NCI-H1417 treated with DMSO at 0.1 percent for 48 hours (cell line): ENCODE measurements at places on chromosomes 3 and 15.

DNA sequence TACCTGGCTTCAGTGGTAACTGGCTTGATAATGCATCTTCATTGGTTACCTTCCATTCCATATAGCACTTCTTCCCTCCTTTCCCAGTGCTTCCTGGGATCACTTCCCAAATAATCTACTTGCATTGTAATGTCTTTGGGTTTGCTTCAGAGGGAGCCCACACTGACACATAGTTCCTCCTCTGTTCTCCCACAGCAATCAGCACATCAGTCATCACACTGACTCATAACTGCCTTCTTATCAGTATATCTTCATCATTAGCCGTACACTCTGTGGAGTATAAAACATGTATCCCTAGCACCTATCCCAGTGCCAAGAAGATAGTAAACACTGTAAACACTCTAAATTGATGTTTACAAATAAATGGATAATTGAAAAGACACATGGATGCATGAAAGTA, 91.4 kb upstream of the SCN10A start:
- no peak for DNase-seq

GRCh38 chr15:31245135-31245689, 81.4 kb upstream of the KLF13 start:
- DNase-seq, result no peak

DNA sequence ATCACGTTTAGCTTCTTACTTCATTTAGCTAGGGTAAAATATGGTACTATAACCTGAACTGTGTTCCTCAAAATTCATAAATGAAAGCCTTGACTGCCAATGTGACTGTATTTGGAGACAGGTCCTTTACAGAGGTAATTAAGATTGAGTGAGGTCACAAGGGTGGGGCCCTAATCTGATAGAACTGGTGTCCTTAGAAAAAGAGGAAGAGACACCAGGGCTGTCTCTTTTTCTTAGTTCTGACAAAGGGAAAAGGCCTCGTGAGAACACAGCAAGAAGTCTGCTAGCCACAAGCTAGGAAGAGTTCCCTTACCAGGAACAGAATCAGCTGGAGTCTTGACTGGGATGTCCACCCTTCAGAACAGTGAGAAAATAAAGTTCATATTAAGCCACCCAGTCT, 162.7 kb downstream of the GMNC start:
- no peak for DNase-seq

GRCh38 chr3:50405249-50405648, 45.9 kb upstream of the TMEM115 start:
- DNase-seq, result no peak

- DNase-seq, result no peak
Measured at GRCh38 chr3:183591881-183592521, 36.5 kb upstream of the KLHL6 start.

GRCh38 chr3:107942951-107943749, 147.7 kb downstream of the CD47 start:
- no peak for DNase-seq

GRCh38 chr3:118262800-118263402, 771.7 kb downstream of the IGSF11 start:
- DNase-seq, result no peak

- DNase-seq, result no peak
Measured at GRCh38 chr3:46283881-46284450, 41.7 kb downstream of the CCR3 start.

- DNase-seq, result no peak
Measured at GRCh38 chr3:125211523-125212090, 941 bp downstream of the SLC12A8 start.

DNA sequence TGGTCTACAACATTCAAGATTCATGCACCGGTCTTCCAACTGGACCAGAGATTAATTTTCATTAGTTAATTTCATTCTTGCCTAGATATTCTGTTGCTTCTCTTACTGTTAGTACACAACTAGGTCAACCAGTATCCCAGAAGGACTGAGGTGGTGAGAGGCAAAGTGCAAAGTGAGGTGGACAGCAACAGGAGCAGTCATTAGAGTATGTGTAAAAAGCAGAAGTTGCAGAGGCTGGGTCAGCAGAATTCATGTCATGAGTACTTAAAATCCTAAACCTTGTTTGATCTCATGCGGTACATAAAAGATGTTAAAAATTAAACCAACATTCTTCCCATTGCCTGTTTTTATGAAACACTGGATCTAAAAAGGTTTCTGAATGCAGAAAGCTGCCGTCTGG, 46.7 kb downstream of the PARP14 start:
- no peak for DNase-seq

- DNase-seq, result no peak
Measured at GRCh38 chr3:32436816-32437189, 45.1 kb downstream of the CMTM7 start.

GRCh38 chr15:25677719-25678499, 185.2 kb downstream of the ATP10A start:
- no peak for DNase-seq

- DNase-seq, result no peak
Measured at GRCh38 chr3:3836845-3837244, 37.6 kb downstream of the LRRN1 start.

DNA sequence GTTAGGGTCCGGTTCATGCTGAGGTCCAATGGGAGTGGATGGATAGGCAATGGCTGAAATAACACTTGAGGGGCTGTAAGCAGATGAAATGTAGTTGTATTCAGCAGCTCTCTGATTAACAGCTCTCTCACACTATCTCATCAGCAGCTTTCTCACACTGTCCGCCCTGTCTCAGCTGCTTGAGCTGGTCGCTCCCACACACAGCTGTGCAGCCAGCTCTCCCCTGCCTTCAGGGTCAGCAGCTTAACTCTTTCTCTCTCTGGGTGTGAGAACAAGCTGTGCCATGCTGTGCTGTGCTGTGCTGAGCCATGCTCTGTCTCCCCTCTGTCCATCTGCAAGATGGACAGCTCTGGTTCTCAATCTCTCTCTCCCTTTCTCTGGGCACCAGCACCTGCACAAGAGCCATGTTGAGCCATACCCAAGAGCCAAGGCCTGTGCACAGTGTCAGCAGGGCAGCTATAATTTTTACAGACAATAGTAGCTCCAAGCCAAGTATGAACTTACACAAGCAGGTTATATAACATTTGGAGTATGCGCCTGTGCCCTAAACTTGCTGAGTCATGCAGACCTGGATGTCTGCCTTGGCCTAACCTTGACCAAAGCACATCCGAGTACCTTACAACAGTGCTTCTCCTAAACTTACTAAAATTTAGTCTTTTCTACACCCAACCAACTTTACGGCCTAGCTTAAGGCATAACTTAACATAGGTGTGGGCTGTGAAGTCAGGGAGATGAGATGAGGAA, 291.3 kb upstream of the TRIM42 start:
- no peak for DNase-seq

DNA sequence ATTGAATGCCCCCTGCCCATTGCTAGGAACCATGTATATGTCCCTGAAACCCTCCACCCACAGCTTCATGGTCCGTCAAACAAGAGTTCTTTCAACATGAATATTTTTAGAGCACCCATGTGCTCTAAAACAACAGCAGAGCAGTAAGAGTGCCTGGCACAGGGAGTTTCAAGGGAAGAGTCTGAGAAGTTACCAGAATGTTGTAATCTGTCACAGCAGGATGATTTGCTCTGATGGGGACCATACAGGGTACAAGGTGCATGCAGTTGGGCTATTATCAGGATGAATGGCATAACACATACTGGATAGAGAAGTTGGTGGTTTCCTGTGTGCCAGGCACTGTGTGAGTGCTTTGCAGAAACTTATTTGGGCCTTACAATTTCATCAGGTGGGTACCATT, 27.8 kb upstream of the FLNB start:
- no peak for DNase-seq

DNA sequence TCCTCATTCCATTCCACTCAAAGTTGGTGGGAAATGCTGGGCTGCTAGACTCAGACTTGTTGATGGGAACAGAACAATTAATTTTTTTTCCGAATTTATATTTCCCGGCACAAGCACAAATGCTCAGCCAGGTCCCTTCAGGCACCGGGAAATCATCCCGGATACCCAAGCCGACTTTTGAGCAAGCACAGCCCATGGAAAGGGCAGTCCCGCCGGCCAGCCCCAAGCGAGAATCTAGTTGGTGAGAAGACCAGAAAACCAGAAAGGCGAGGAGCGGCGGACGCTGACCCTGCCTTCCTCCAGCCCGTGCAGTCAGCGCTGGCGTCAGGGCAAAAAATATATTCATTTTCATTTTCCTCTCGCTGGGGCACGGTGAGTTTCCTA, 763 bp upstream of the ZIC4 start:
- DNase-seq, result no peak

- no peak for DNase-seq
Measured at GRCh38 chr3:115062412-115062956, 84.6 kb downstream of the ZBTB20 start.

DNA sequence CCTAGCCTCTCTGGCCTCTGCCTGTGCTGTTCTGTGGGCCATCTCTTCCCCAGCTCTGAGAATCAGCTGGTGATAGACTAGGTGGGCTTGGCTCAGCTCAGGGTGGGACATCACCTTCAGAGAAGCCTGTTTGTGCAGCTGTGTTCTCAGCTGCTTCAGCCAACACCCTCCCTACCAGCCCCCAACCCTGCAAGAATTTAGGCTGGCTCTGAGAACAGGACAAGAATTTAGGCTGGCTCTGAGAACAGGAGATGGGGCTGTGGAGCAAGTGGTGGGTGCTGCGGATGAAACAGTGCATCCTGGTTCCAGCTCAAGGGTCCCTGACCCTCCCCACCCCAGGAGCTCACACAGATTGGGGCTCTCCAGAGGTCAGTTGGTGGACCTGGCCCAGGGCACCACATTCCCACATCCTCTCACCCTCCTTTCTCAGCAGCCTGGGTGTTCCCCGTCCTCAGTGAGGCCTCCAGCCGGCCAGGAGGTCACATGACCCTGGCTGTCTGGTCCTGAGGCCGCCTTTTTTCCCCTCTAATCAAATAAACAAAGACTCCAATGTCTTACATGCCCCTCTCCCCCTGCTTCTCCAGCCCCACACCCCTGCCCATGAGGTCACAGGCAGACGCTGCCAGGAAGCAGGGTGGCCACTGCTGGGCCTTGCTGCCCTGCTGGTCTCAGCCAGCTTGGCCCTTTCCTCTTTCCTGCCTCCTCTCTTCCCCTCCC, 14.9 kb downstream of the PLEKHO2 start:
- DNase-seq, result no peak

- DNase-seq, result no peak
Measured at GRCh38 chr3:194030372-194030771, 105.6 kb upstream of the HES1 start.

DNA sequence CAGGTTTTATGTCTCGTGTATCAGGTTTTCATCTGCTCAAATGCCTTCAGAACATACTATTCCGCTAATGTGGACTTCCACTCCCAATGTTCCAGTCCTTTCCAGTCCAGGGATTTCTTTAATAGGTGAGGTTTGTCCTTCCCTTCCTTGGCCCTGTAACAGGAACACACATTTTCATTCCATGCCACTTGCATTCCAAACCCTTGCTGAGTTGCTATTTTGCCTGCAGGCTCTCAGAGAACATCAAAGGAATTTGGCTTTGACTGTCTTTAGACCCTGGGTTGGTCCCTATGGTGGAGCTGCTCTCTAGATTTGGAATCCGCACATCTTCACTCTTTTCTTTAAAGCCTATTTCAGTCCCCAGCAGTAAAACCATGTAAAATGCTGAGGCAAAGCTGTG, 12.3 kb upstream of the ALCAM start:
- no peak for DNase-seq

DNA sequence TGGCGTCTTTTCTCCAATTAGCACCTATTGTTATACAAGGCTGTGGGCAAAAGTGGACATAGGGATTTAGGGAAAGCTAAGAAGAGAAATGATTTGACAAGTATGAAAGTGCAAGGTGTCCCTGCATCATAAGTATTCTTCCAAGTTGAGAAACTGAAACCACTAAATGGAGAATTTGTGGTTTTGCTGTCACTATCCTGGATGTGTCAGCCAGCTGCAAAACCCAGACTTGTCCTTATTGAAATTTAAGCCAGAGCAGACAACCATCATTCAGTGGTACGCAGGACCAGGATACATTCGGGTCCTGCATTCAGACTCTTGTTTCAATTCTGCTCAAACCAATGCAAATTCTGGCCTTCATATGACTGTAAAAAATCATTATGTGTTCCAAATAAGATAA, 384.8 kb upstream of the TGFBR2 start:
- DNase-seq, result no peak

DNA sequence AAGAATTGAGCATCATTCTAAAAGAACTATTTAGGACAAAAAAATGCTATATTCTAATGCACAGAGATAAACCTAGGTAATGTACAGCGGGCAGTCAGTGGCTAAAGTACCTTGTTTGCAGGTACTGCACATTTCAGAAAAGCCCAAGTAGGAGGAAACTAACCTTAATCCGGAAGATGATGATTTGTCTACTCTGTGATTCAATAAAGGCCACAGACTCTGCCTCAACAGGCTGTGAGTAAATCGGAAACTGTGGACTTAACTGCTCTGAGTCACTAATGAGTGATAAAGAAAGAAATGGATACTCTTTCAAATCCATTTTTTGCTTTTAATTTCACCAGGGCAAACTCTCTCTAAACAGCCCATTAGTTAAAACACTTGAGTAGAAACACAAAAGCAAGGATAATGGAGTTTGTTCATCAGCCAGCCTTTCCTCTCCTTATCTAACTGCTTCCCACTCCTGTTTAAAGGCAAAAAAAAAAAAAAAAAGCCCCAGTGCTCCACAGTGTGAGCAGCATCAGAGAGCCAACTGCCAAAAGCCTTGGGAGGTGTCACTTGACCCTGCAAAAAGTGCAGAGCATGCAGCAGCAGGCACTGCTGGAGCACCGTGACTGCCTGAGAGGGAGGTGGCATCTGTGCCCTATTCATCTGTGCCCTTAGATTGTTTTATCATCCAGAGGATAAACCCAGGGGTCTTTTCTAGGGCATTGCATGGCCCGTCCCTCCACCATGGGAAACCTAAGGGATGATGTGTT, 187.7 kb downstream of the SATB1 start:
- DNase-seq, result no peak

DNA sequence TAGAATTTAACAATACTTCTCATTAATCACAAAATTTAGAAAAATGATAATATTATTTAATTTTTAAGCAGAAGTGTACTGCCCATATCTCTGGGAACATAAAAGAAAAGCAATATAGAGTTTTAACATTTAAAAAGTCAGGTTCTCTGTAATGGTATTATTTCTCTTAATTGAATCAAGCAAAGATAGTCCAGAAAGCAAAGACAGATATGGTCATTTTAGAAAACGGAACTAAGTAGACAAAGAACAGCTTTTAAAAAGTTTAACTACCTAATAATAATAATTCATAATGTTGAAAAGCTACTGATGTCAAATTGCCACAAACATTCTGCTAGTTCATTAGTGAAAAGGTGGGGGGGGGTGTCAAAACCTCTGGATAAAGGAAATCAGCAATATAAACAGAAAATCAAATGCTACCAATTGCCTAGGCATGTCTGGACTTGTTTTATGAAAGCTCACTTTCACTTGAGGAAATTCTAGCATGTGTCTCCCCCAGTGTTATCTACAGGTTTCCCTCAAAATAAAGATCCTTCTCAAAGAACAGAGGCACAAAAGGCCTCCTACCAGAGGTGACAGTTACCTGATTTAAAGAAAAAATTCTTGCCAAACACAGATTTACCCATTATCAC, 1.7 kb downstream of the ZMAT3 start:
- no peak for DNase-seq
